Activated CD4-positive, CD25-positive, alpha-beta regulatory T cell treated with anti-CD3 and anti-CD28 coated beads, Interleukin-2, amount 50 U/mL, for 72 hours (primary cell): ENCODE measurements at places on chromosomes 3 and 15.

DNA sequence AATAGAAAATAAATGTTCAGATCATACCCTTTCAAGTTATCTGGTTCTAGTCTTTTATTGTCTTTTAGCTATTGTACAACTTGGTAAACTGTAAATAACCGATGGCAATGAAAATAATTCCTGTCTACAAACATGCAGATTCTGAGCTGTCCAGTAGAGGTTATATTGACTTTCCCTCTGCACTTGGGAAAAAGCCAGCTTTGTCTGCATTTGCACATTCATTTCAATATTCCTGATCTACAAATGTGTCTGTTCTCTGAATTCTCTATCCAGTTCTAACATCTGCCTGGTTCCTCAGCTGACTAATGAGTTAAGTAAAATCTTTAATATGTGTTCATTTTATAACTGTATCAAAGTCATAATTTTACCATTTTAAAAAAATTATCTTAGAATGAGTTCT lies 408.5 kb downstream of the ERC2 start:
- DNase-seq, result no peak

DNA sequence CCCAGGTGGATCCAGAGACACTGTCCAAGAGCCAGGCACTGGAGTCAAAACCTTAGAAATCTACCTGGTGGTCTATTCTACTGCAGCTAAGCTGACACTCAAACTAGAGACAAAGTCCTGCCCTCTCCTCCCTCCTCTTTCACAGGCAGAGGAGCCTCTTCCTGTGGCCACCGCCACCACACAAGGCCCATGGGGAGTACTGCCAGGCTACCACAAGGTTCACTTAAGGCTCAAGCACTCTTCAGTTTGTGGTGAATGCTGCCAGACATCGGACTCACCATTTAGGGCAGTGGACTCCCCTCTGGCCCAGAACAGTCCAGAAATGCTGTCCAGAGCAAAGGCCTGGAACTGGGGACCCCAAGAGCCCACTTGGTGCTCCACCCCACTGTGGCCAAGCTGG lies 160.9 kb downstream of the ADAMTS17 start:
- no peak for DNase-seq

- no peak for DNase-seq
Observed at GRCh38 chr3:185280572-185281365, 26.9 kb upstream of the EHHADH start.

DNA sequence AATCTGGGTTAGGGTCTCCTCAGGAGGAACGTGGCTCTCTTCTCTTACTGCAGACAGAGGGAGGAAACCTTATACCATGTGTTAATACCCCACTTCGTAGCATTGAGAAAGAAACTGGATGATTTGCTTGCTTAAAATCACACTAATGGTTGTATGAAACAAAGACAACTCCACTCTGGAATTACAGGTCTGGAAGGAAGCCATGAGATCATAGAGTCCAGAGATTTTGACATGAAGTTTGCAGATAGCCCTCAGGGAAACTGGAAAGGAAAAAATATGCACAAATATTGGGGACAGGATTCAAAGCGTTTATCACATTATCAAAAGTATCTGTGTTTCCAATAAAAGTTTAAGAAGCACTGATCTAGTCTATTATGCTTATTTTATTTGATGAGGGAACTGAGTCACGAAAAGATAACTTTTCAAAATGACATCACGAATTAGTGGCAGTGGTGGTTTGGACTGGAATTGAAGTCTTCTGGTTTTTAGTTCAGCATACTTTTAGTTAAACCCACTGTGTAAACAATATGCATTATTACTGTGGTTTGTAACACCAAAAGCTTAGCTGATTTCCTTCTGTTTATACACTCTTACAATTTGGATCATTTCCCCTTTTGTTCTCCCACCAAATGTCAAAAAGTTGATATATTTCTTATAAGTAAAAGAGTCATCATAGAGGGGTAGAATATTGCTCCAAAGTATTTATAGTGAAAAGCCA lies 16.8 kb downstream of the FGF7 start:
- DNase-seq, result no peak

- no peak for DNase-seq
Observed at GRCh38 chr3:169634618-169635236, 28.8 kb downstream of the MECOM start.

DNA sequence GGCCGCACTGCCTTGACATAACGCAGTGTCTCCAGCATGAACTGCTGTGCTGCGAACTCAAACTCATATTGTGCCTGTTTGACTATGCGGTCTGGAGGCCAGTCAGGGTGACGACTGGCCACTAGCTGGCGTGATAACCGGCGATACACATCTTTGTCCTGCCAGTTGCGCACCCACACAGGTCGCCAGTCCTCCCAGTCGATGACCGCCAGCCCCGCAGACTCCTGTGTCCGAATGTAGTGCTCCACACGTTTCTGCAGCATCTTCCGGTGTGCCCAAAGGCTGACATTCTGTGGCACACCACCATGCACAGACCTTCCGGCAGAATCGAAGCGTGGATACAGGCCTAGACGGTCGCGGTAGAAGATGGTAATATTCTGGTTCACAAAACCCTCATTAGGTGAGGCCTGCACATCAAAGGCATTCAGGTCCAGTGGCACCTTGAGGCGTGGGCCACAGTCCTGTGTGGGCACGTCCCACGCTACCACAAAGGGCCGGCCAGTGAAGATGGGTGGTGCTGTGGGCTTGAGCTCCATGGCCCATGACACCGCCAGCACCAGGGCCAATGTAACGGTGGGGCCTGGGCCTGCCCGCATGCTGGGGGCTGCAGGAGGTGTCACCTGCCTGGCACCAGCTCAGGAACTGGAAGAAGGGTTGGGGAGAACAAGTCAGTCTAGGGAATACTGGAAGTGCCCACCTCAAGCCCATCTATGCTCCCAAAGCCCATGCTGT lies 2.5 kb downstream of the HYAL2 start:
- no peak for DNase-seq

DNA sequence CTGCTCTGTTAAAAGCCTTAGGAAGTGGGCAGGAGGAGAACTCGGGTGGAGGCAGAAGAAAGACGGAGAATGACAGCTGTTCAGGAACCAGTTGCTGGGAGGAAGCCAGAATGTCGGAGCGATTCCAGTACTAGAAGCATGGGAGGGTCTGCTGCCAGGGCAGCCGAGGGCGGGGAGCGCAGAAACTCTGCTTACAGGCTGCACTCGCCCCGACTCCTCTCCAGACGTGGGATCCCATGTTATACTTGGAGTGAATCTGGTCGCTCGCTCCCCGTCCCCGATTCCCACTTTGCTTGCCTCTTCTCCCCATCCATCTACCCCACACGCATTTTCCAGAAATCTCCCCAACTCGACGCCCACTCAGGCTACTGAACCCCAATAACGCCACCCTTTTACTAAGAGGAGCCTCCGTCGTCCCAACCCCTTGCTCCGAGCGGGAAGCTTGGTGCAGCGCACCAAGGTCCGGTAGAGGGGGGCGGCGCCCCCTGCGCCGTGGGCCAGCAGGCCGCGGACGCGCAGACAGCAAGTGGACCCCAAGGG lies 665 bp downstream of the GATM start:
- DNase-seq, result no peak

- no peak for DNase-seq
Observed at GRCh38 chr3:130341882-130342281, 3.6 kb upstream of the COL6A5 start.

DNA sequence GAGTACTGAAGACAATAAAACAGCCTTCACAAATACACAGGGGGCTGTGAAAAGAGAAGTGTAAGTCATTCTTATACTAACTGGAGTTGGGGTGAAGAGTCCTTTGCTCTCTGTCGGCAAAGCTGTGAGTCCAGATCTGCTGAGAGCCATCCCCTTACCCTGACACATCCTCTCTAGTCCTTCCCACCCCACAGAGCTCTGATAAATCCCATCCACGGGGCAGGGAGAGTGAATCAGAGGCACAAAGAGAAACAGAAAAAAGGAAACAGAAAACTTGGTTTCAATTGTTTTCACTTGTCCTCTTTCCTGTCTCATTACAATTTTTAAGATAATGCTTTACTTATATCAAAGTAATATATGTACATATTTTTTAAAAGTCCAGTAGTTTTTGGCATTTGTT lies 18.2 kb upstream of the ZNF639 start:
- no peak for DNase-seq

DNA sequence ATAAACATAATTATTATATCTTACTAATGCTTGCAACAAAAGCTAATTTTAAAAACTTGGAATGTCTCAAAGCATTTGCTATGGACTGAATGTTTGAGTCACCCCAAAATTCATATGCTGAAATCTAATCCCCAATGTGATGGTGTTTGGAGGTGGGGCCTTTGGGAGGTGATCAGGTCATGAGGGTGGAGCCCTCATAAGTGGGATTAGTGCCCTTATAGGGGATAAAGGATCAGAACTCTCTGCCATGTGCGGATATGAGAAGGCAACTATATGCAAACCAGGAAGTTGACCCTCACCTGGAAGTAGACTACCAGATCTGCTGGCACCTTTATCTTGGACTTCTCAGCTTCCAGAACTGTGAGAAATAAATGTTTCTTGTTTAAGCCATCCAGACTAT lies 137.7 kb downstream of the LIPC start:
- no peak for DNase-seq

DNA sequence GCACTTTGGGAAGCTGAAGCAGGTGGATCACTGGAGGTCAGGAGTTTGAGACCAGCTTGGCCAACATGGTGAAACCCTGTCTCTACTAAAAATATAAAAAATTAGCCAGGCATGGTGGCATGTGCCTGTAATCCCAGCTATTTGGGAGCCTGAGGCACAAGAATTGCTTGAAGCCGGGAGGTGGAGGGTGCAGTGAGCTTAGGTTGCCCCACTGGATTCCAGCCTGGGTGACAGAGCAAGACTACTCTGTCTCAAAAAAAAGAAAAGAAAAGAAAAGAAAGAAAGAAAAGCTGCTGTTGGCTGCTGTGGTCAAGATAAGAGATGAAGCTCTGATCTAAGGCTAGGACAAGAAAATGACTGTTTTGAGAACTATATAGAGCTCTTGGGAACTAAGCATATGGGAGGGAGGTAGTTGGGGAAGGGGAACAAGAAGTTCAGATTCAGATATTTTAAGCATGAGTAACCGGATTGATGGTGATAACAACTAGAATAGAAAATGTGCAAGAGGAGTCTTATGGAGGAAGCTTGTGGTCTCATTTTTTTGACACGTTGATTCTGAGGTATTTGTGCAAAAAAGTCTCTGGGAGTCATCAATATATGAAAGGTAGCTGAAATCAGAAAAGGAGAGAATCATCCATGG lies 25.7 kb downstream of the DNAH12 start:
- DNase-seq, result no peak

- no peak for DNase-seq
Observed at GRCh38 chr3:55505776-55506175, 18.7 kb upstream of the WNT5A start.

DNA sequence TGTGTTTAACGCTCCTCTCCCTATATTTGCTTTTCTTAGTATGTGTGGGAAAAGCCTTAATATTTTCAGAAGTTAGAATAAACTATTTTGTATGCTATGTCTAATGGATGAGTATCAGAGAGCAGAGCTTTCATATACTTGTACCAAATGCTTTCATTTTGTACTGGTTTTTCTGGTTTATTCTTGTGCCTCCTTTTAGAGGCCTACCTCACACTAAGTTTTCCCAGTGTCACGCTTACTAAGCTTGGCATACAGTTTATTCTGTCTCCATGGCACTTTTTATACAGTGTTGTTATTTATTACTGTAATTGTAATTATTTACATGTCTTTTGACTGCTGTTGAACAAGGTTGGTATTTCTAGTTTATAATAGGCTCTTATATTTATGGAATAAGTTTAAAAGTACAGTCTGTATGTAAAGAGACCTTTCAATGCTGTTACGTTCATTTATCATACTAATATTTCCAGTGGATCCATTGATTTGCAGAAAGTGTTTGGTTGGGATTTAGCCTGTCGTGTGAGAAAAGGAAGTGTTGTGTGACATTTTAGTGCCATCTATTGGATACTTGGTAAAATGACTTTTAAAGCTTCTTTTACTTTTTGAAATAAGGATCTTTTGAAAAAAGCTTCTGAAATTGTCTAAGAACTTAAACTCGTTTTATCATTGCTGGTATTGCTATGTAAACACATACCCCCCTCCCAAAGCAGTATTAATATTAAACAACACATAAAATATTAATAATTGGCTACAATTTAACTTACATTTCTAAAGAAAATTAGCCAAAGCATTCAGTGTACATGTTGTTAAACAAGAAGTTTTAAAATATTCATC lies 5.2 kb upstream of the EBLN2 start:
- DNase-seq, result no peak

GRCh38 chr3:186180891-186181481 lies 72.1 kb upstream of the ETV5 start:
- no peak for DNase-seq

DNA sequence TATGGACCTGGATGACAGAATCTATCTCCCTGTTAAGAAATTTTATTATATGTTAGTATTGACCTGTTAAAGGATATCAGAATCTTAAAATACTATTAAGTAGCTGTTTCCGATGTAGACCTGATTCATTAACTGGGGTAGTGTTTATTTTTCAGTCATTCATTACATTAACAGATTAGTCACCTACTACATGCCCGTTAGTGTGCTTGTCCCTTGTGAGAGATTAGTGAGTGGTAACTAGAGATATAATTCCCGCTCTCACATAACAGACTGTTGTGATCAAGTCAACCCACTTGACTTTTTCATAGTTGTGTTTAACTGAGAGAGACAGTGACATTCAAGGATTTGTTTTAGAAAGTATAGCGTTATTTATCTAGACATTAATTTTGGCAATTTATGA lies 166.8 kb downstream of the TCF12 start:
- DNase-seq, result no peak

DNA sequence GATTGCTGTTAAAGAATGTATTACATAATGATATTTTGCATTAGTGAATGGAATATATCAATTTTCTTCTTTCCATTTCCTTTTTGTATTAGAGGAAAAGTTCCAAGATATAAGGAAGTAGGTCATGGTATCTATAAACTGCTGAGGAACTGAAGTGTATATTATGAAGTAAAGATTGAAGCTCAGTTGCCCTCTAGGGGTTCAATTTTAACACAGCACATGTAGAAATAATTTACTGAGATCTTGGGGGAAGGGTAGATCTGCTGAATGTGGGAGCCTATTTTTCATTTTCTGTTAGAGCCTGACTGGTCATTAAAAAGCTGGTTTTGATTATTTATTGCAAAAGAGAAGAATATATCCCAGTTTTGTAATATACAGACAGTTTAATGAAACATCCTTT lies 45.2 kb downstream of the CMC1 start:
- DNase-seq, result no peak
